ENCODE measurements at places on chromosomes 4 and X. TPM values are rescaled to one million over a fixed set of nuclear protein-coding genes. Genes with fewer than 3 reads are reported as not detected.
A peak's percentile ranks its signal among the peaks of the same experiment; 100 is the strongest.

Gene FMR1NB
- not detected for total RNA-seq

Gene CXCL11
- not detected for total RNA-seq

Gene BGN
- 85.2 TPM for total RNA-seq

Gene HADH
- total RNA-seq, result 74.3 TPM

Gene FUNDC1
- 18.3 TPM for total RNA-seq

DNA sequence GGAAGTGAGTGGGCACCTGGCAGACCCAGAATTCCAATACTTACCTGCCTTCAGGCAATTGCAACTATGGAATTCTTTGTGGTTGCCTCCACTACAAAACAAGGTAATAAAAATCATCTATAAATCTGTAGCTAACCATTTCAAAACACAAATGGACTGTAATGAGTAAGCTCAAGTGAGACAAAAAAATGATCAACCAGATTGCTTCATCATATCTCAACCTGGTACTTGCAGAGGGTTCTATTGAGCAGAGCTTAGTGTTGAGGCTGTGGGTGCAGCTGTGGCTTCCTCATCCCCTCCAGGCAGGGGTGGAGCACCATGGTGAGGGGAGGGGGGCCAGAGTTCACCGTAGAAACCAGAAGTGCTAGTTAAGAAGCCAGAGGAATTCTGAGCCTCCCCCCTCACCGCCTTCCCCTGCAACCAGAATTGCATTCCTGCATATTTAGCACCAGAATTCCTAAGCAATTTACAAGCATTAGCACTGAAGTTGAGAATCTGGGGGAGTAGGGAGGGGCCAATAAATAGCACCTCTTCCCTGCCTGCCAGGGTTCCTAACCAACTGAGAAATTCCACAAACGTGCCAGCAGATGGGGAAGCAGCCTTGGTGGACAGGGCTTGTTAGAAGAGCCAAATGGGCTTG is 11.5 kb downstream of the CTAG1A start:
- H3K4me3 ChIP-seq, result no peak overlapping the region
- peaks cover 6% of the 10 kb centered on the region for H3K27me3 ChIP-seq
- DNase-seq, result no peak

- H3K4me1 ChIP-seq, result peaks cover 4% of the 10 kb centered on the region
- peaks cover 18% of the 10 kb centered on the region for H3K36me3 ChIP-seq
- H3K27ac ChIP-seq, result no peak overlapping the region
- no peak overlapping the region for H3K4me3 ChIP-seq
Measured at GRCh38 chr4:55879224-55879623, 25.8 kb downstream of the EXOC1 start.

DNA sequence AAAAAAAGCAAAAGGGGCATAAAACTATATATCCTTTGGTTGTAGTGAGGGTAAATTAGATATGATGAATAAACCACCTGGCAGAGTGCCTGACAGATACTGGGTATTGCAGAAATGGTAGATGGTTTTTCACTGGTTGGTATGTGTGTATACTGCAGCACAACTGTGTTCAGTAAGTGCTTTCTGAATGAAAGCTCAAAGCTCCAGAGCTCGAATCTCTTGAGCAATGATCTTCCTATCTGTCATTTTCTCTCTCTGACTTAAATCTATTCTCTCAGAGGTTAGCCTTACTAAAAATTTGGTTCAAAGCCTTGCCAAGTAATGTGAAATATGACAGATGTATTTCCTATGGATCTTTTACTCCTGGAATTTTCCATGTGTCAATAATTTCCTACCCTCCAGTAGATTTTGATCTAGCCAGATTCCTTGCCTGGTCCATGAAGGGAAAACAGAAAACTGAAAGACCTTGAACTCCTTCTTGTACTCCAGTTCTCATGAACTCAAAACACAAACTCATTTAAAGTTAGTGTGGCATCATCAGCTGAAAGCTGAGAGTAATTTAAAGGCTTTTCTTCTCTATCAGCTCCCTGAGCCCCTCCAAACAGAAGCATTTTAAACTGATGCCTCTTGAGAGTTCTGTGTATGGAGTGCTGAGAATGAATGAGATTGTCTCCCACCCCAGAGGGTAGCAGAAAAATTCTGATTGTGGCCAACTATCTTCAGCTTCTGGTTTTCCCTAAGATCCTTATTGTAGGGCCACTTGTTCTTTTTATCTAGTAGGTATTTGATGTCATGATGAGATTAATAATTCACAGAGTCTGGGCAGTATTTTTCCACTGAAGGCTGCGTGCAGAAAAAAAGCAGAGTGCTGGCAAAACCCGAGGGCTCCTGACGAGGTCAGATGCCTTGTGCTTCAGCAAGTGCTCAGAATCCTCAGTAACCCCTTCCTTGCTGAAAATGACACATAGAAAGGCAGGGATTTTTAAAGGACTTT is 363.4 kb upstream of the BOD1L1 start:
- H3K36me3 ChIP-seq, result no peaks in the 10 kb centered on the region
- no peak for DNase-seq
- H3K27ac ChIP-seq, result peak overlapping the region; percentile 16
- H3K4me1 ChIP-seq, result peaks cover 45% of the 10 kb centered on the region
- H3K27me3 ChIP-seq, result no peaks in the 10 kb centered on the region

DNA sequence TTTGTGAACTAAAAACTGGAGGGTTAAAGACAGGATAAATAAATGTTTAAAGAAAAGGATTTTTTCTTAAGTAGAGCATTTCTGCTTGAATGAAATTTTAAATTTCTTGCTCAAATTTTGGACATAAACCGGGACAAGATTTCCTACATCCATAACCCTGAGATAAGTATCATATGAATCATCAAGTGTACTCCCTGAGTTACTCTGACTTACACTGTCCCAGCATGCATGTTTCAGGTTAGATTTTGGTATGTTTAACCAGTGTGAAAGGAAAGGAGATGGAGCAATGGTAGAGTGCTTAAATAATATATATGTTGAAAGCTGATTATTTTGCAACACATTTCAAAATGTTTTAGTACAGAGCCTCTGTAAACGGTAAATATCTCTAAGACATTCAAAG is 175.2 kb downstream of the ADGRL3 start:
- no peak overlapping the region for H3K4me3 ChIP-seq
- H3K27me3 ChIP-seq, result no peaks in the 10 kb centered on the region

DNA sequence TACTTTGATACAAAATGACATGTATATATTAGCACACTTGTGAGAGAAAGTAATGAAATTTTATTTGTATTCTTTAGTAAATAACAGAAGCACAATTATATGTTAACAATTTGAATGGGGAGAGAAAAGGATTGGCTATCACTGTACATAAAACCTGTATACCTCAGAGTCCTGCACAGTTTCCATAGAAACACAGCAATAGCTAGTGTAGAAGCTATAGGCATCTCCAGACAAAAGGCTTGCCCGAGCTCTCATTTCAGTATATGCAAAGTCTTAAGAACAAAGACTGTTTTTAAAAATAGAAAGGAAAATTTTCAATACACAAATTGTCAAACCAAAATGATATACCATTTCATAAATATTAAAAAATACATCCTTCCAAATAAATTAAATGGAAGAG is 38.5 kb downstream of the GPM6A start:
- H3K36me3 ChIP-seq, result no peaks in the 10 kb centered on the region
- DNase-seq, result no peak
- H3K4me1 ChIP-seq, result peaks cover 29% of the 10 kb centered on the region

GRCh38 chr4:11488657-11489452 is 60.2 kb upstream of the HS3ST1 start:
- no peak overlapping the region for H3K4me3 ChIP-seq
- no peaks in the 10 kb centered on the region for H3K4me1 ChIP-seq
- no peaks in the 10 kb centered on the region for H3K27me3 ChIP-seq
- H3K36me3 ChIP-seq, result no peaks in the 10 kb centered on the region

- H3K27ac ChIP-seq, result no peak overlapping the region
- no peaks in the 10 kb centered on the region for H3K36me3 ChIP-seq
- H3K27me3 ChIP-seq, result no peaks in the 10 kb centered on the region
- no peak overlapping the region for H3K4me3 ChIP-seq
- DNase-seq, result no peak
- peaks cover 13% of the 10 kb centered on the region for H3K4me1 ChIP-seq
Measured at GRCh38 chrX:132636080-132636479, 147.2 kb upstream of the MBNL3 start.

- H3K27ac ChIP-seq, result no peak overlapping the region
- no peak for DNase-seq
- H3K4me3 ChIP-seq, result no peak overlapping the region
- H3K36me3 ChIP-seq, result peaks cover 3% of the 10 kb centered on the region
- no peaks in the 10 kb centered on the region for H3K4me1 ChIP-seq
Measured at GRCh38 chr4:91826186-91826585, 477.6 kb upstream of the GRID2 start.

- no peak for DNase-seq
- H3K36me3 ChIP-seq, result no peaks in the 10 kb centered on the region
- H3K4me3 ChIP-seq, result no peak overlapping the region
Measured at GRCh38 chrX:45445745-45446412, 245.2 kb upstream of the DIPK2B start.

DNA sequence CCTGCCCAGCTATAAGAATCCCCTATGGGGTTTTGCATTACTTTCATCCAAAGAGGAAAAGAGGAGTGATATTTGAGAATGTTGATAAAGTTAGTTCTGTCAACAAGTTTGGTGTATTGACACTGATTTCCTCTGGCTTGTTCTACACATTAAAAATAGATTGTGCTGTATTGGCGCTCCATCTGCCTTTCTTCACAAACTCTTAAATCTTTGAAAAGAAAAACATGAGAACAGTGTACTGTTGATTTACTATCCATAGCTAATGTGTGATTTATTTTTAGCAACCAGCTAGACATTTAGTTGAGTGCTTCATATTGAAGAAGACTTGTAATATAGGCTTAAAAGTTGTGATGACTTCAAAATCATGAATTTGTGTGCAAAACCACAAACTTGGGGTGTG is 261.2 kb upstream of the ANKRD50 start:
- no peak overlapping the region for H3K27ac ChIP-seq
- no peak for DNase-seq
- no peaks in the 10 kb centered on the region for H3K36me3 ChIP-seq
- peaks cover 3% of the 10 kb centered on the region for H3K4me1 ChIP-seq

GRCh38 chr4:107837317-107837716 is 12.6 kb downstream of the SGMS2 start:
- no peaks in the 10 kb centered on the region for H3K36me3 ChIP-seq
- H3K27me3 ChIP-seq, result no peaks in the 10 kb centered on the region
- no peak overlapping the region for H3K4me3 ChIP-seq
- no peak overlapping the region for H3K27ac ChIP-seq
- H3K4me1 ChIP-seq, result no peaks in the 10 kb centered on the region
- DNase-seq, result no peak

GRCh38 chr4:174553031-174553430 is 30.7 kb upstream of the HPGD start:
- H3K36me3 ChIP-seq, result no peaks in the 10 kb centered on the region
- no peaks in the 10 kb centered on the region for H3K4me1 ChIP-seq
- DNase-seq, result no peak
- H3K27ac ChIP-seq, result no peak overlapping the region
- H3K4me3 ChIP-seq, result no peak overlapping the region
- no peaks in the 10 kb centered on the region for H3K27me3 ChIP-seq

GRCh38 chr4:3302786-3303564 is 10.2 kb downstream of the RGS12 start:
- peak overlapping the region; percentile 34 for H3K4me3 ChIP-seq
- peaks cover 13% of the 10 kb centered on the region for H3K36me3 ChIP-seq
- H3K4me1 ChIP-seq, result peaks cover 75% of the 10 kb centered on the region
- no peaks in the 10 kb centered on the region for H3K27me3 ChIP-seq

GRCh38 chr4:94304365-94304971 is 38.2 kb downstream of the HPGDS start:
- no peak overlapping the region for H3K27ac ChIP-seq
- H3K36me3 ChIP-seq, result no peaks in the 10 kb centered on the region
- peaks cover 11% of the 10 kb centered on the region for H3K4me1 ChIP-seq
- no peaks in the 10 kb centered on the region for H3K27me3 ChIP-seq
- peak; percentile 14 for DNase-seq

DNA sequence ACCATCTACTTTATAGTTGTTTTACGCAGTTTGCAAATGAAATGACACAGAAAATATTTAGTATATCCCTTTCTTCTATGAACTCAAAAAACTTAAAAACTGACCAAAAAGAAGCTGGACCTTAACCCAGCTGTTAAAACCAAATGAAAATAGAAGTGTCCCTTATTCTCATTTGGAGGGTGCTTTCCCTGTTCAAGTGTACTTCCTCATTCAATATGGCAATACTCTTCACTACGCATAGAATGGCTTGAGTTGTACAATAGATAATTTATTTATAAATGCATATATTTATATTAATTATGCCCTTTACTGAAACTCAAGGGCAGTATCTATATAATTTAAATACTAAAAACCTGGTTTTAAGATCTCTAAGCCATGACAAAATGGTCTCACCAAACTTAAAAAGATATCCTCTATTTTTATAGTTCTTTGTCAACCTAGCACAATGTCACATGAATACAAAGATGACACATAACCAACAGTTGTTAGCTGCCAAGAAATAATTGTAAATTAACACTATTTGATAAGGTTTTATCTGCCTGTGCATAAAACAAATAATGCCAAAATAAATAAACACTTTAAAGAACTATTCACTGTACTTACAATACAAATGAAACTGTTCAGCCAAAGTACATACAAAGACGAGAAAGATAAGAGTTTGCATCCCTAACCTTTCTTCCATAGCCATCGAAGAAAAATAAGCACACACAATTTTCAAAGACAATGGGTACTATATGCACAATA is 25.2 kb downstream of the YTHDC1 start:
- H3K27ac ChIP-seq, result no peak overlapping the region
- no peaks in the 10 kb centered on the region for H3K27me3 ChIP-seq
- H3K4me1 ChIP-seq, result no peaks in the 10 kb centered on the region
- no peak overlapping the region for H3K4me3 ChIP-seq
- H3K36me3 ChIP-seq, result peaks cover 17% of the 10 kb centered on the region
